ENCODE measurements at places on chromosomes 5 and 9. TPM values are rescaled to one million over a fixed set of nuclear protein-coding genes. Genes with fewer than 3 reads are reported as not detected.

DNA sequence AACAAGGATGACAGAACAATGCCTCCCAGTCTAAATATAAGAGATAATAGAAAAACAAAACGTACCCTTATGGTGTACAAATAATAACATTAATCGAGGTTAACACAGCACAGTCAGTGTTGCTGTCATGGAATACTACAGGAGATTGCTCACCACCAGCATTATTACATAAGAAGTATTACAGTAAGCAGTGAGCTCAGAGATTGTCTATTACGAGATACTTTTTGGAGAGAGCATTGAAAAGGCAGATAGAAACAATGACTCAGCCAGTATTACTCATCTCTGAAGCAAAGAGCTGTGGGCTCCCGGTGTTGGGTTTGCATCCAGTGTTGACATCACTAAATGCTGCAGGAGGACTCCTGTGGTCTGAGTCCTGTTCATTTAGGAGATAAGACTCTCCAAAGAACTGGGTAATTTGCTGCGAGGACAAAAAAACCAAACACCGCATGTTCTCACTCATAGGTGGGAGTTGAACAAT lies 191.9 kb upstream of the SEMA6A start:
- no peak for DNase-seq

DNA sequence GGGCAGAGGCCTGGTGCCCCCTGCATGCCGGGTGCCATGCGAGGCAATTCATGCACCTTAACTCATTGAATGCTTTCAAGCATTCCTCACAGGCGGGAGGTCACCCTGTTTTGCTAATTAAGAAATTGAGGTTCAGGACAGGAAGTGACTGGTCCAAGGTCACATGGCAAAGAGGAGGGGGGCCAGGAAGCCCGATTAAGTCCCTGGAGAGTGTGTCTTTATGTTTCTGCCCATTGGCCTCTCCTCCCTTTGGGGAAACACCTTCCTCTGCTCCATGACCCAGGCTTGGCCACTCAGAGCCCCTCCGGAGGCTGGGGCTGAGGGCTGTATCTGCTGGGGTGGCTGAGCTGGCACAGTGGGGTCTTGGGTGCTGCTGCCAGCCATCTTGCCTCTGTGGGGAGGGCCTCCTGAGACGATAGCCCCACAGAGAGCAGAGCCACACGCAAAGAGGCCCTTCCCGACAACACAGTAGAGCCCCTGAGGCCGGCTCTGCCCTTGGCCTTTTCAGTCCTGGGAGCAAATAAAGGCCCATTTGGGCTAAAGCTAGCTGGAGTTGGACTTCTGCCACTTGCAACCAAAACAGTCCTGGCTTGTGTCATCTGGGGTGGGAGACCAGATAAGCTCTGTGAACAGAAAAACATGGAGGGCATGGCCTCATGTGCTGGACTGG lies 90.8 kb upstream of the NEURL1B start:
- no peak for DNase-seq

DNA sequence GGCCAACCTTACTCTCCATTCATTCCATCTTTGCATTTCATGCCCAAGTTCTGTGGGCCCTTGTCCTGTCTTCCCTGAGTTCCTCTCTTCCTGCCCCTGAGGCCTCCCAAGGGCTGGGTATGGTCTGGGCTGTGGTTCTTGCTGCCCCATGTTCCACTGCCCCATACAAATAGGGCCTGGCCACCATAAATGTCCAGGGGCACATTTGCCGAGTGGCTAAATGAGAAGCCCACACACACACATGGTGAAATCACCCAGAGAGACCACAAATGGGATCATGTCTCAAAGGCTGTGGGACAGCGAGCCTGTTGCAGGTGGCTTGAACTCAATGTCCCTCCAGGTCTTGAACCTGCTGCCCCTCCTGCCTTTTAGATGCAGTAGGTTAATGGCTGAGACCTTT lies 1.2 kb downstream of the TIFAB start:
- DNase-seq: no peak

- DNase-seq: no peak
Observed at GRCh38 chr5:119402081-119402480, 46.3 kb downstream of the TNFAIP8 start.

GRCh38 chr9:78811622-78812276 lies 514.8 kb downstream of the PSAT1 start:
- DNase-seq: no peak

GRCh38 chr9:97425973-97426336 lies 14.1 kb downstream of the TDRD7 start:
- no peak for DNase-seq

- DNase-seq: no peak
Observed at GRCh38 chr5:143562935-143563334, 159.4 kb upstream of the NR3C1 start.

- no peak for DNase-seq
Observed at GRCh38 chr5:135193213-135194125, 159.4 kb upstream of the PITX1 start.

DNA sequence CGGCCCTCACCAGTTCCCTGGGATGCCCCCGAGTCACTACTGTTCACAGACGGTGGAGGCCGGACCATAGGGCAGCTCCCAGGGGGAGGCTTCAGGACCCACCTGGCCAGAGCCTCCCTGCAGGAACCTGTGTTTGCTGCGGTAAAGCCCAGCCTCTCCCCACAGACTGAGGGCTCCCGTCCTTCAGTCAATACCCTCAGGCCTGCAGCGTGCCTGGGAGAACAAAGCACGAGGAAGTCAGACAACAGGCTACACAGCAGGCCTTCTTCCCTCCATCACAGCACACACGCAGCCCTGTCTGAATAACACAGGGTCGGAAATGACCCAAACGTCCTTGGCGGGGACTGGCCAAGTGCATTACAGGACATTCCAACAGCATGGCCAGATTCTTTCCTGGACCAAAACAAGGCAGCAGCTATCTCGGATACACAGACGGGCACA lies 34.4 kb downstream of the COL23A1 start:
- DNase-seq: no peak

CD274 gene
- polyA plus RNA-seq: 0.71 TPM

ORM2 gene
- 1.1 TPM for polyA plus RNA-seq

SLC6A7 gene
- polyA plus RNA-seq: not detected

RABGAP1 gene
- 77.3 TPM for polyA plus RNA-seq

LRRC26 gene
- not detected for polyA plus RNA-seq

ACOT12 gene
- 0.45 TPM for polyA plus RNA-seq

CCDC192 gene
- polyA plus RNA-seq: 0.58 TPM

PCDHB12 gene
- polyA plus RNA-seq: 5.4 TPM

Data from right lung (tissue), 10 donors.